A673 (cell line): ENCODE measurements at places on chromosomes 11 and 22. TPM values are rescaled to one million over a fixed set of nuclear protein-coding genes. Genes with fewer than 3 reads are reported as not detected.

GRCh38 chr11:57546869-57547475, 9.6 kb downstream of the SMTNL1 start:
- H3K4me3 ChIP-seq: no peak overlapping the region
- peak; percentile 40 for DNase-seq
- H3K36me3 ChIP-seq: no peaks in the 10 kb centered on the region
- H3K4me1 ChIP-seq: no peaks in the 10 kb centered on the region
- no peaks in the 10 kb centered on the region for H3K27me3 ChIP-seq

DNA sequence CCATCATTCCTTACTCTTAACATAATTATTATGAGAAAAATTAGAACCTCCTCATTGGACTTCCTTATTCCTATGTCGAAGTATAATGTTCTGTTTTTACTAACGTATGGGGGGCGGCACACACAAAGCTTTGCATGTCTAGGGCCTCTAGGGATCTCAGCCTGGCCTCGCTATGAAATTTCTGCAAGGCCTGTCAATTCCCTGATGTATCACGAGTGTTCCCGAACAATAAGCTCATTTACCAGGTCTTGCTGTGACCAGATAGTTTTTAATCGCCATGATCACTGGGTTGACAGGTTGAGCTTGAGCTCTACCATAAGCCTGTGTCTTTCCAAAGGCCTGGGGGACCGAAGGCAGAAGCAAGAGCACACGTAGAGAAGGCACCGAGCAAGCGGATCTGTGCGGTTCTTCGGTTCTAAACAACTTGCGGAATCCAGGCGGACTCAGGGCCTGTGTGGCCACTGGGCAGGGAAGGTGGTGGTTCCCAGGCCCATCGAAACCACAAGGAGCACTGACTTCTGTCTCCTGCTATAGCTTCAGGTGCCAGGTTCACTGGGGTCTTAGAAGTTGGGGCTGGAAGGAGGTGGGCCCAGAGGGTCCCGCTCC, 10.4 kb upstream of the FXYD2 start:
- H3K36me3 ChIP-seq: no peaks in the 10 kb centered on the region
- DNase-seq: no peak
- H3K4me3 ChIP-seq: no peak overlapping the region
- H3K4me1 ChIP-seq: no peaks in the 10 kb centered on the region
- H3K27ac ChIP-seq: no peak overlapping the region

DNA sequence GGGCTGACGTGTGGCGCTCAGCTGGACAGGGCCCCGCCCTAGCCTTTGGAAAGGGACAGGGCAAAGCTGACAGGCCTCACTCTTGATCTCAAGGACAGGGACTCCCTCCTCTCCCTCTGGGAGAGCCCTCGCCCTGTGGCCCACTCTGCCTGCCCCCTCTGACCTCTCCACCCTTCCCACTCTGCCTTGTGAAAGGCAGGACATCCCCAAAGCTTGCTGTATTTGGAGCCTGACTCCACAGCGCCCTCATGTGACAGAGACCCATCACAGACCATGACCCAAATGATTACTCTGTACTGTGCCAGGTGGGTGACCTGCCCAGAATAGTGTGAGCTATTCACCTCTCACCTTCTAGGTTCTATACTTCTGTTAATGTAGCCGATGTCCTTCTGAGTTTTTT, 18.8 kb downstream of the P2RY2 start:
- no peak overlapping the region for H3K27ac ChIP-seq
- H3K27me3 ChIP-seq: no peaks in the 10 kb centered on the region
- H3K4me1 ChIP-seq: no peaks in the 10 kb centered on the region
- peak; percentile 48 for DNase-seq

The CDC42EP2 gene
- total RNA-seq: 4.8 and 5.4 TPM in 2 replicates

The NAT10 gene
- total RNA-seq: 180 and 192 TPM in 2 replicates

The OR5M11 gene
- total RNA-seq: not detected in 2 replicates

DNA sequence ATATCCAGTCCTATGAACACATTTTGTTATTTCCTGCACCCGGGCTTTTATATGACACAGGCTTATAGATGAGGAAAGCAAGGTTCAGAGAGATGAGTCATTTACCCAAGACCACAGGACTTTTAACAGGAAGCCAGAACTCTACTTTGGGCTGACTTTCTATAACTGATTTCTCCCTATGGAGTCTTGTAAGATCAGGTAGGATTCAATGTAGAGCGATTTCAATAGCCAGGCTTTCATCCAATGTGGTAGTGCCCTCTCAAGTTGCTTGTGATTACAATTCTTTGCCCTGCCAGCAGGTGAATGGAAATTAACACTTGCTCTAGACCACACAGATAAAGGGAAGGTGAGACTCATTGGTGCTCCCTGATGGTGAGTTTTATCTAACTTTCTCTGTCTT, 378.3 kb downstream of the INSC start:
- no peak overlapping the region for H3K4me3 ChIP-seq
- H3K27ac ChIP-seq: no peak overlapping the region

GRCh38 chr11:60498399-60498798, 5.8 kb downstream of the MS4A12 start:
- H3K27me3 ChIP-seq: peaks cover 10% of the 10 kb centered on the region
- H3K4me1 ChIP-seq: no peaks in the 10 kb centered on the region
- no peak overlapping the region for H3K4me3 ChIP-seq
- no peaks in the 10 kb centered on the region for H3K36me3 ChIP-seq
- H3K27ac ChIP-seq: no peak overlapping the region

The POLR3H gene
- 79.5 and 92.1 TPM in 2 replicates for total RNA-seq

The OR51E1 gene
- total RNA-seq: not detected in 2 replicates

GRCh38 chr11:117923773-117924172, 5.4 kb downstream of the TMPRSS13 start:
- H3K36me3 ChIP-seq: no peaks in the 10 kb centered on the region
- H3K27me3 ChIP-seq: peaks cover 20% of the 10 kb centered on the region
- no peak overlapping the region for H3K4me3 ChIP-seq
- no peaks in the 10 kb centered on the region for H3K4me1 ChIP-seq
- no peak overlapping the region for H3K27ac ChIP-seq

The MIAT gene
- total RNA-seq: 6.2 and 6.8 TPM in 2 replicates

DNA sequence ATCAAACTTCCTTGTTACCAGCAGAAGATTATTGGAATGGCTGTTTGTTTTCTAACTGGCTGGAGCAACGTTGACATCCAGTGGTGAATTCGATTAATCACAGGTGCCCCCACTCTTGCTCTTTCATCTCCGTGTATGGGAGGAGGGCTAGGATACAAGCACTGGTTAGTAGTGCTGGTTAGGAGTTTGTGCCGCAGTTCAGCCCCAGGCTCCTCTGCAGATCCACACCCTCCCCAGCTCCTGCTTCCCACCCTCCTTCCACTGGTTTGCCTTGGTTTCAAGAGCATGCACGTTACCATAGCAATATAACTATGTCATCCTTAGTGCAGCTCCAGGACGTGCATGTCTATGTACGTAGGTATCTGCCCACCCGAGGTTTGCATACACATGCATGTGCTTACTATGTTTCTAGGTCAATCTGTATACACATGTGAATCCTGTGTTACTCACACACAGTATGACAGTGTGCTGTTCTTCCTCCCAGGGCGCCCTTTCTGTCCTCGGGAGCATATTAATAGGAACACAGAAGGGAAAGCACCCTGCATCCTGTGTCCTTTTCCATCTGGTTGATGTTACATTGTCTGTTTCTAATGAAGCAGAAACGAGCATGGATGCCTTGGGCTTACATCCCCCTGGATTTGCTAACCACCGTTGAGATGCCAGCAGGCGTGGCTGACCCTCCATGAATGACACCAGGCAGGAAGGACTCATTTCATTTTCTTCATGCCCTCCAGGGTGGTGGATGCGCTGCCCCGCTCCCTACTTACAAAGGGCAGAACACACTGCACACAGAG, 539.3 kb downstream of the OPCML start:
- H3K27ac ChIP-seq: no peak overlapping the region
- peaks cover 8% of the 10 kb centered on the region for H3K4me1 ChIP-seq
- peak; percentile 46 for DNase-seq
- no peaks in the 10 kb centered on the region for H3K36me3 ChIP-seq
- H3K4me3 ChIP-seq: no peak overlapping the region

DNA sequence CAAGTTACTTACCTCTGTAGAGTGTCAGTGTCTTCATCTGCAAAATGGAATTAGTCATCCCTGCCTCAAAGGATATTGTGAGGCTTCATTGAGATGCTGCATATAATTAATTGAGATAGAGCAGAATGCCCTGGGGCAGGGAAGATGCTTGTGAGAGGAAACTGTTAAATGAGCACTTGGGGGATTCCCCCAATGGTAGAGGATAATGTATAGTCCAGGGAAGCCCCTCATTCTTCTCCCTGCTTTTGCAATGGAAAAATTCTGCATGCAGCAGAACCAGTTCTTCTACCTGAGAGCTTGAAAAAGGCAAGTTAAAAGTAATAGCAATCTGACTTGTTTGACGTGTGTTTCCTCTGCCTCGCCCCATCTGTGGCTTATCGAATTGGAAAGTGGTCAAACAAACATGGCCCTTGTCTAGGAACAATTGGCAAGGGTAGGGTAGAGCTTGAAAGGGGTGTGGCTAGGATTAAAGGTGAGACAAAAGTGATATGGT, 90.9 kb downstream of the NAV2 start:
- H3K4me3 ChIP-seq: no peak overlapping the region
- no peak overlapping the region for H3K27ac ChIP-seq
- no peaks in the 10 kb centered on the region for H3K27me3 ChIP-seq
- DNase-seq: no peak
- H3K36me3 ChIP-seq: no peaks in the 10 kb centered on the region

GRCh38 chr11:63770763-63771162, 2.2 kb upstream of the ZFTA start:
- H3K4me1 ChIP-seq: peaks cover 42% of the 10 kb centered on the region
- no peaks in the 10 kb centered on the region for H3K27me3 ChIP-seq
- no peaks in the 10 kb centered on the region for H3K36me3 ChIP-seq
- H3K4me3 ChIP-seq: no peak overlapping the region
- no peak for DNase-seq
- no peak overlapping the region for H3K27ac ChIP-seq

The RANGAP1 gene
- 159 and 177 TPM in 2 replicates for total RNA-seq

- no peak for DNase-seq
- H3K27ac ChIP-seq: no peak overlapping the region
- H3K4me3 ChIP-seq: no peak overlapping the region
- peaks cover 2% of the 10 kb centered on the region for H3K4me1 ChIP-seq
These were observed 77.0 kb downstream of the PAK1 start for GRCh38 chr11:77396911-77397310.

DNA sequence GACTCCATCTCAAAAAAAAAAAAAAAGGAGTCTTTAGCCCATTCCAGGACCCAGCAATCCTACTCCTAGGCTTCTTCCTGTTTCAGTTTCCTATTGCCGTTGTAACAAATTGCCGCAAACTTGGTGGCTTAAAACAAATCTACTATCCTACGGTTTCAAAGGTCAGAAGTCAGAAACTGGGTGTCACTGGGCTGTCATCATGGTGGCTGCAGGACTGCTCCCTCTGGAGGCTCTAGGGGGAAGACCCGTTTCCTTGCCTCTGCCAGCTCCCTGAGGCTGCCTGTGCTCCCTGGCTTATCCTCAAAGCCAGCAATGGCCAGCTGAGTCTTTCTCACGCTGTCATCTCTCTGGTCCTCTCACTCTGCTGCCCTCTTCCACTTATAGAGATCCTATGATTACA, 8.7 kb upstream of the DAGLA start:
- H3K27ac ChIP-seq: no peak overlapping the region
- H3K27me3 ChIP-seq: peaks cover 25% of the 10 kb centered on the region
- H3K4me3 ChIP-seq: no peak overlapping the region
- DNase-seq: no peak
- no peaks in the 10 kb centered on the region for H3K36me3 ChIP-seq
- peaks cover 2% of the 10 kb centered on the region for H3K4me1 ChIP-seq

The C22orf42 gene
- total RNA-seq: not detected in 2 replicates

DNA sequence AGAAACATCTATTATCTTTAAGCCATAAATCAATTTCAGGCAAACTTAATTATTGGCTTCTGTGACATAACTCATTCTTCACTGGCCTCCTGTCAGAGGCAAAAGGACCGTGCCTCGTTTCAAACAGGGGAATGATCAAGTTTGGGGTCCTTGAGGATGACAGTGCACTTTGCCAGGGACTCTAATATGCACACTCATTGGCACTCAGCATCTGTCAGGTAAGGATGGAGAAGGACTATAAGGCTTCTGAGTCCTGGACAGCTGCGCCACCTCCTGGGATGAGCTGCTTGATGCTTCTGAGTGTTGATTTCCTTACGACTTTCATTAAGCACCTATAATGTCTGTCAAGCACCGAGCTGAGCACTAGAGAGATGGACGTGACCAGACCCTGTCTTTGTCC, 20.2 kb downstream of the BPIFC start:
- no peak overlapping the region for H3K4me3 ChIP-seq
- H3K4me1 ChIP-seq: no peaks in the 10 kb centered on the region
- H3K27ac ChIP-seq: no peak overlapping the region
- DNase-seq: peak; percentile 37
- no peaks in the 10 kb centered on the region for H3K36me3 ChIP-seq

- no peaks in the 10 kb centered on the region for H3K4me1 ChIP-seq
- no peaks in the 10 kb centered on the region for H3K27me3 ChIP-seq
- H3K27ac ChIP-seq: no peak overlapping the region
- H3K36me3 ChIP-seq: no peaks in the 10 kb centered on the region
- no peak for DNase-seq
These were observed 18.6 kb downstream of the CCDC73 start for GRCh38 chr11:32775908-32776307.

DNA sequence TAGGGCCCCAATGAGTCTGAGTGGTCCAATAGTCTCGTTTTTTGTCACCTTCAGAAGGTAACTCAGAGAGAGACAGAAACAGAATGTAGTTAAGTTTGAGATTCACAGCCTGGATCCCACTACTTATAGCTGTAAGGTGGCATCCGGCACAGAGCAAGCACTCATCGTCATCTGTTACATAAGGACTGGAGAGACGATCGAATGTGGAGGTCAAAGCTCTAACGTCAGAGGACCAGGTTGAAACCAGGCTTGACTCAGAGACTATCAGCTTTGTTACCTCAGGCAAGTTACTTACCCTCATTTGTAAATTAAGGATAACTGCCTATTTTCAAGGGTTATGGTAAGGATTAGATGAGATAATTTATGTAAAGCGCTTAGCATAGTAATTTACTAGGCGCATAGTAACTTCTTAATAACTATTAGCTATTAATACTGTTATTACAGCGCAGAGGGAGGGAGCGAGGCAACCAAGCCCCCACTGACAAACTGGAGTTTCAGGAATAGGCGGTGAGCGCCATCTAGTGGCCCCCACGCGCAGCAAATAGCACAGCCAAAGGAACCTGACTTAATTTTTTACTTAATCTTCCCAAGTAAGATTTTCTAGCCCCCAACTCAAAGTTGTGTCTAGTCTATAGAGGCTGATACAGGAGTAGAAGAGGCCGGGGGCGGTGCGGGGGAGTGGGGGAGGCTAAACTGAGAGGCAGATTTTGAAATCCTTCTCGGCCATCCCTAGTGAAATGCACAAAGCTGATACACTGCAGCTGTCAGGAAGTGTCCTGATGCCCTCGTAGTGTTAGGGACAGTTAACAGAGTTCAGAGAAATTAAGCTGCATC, 29.0 kb upstream of the API5 start:
- H3K4me1 ChIP-seq: peaks cover 18% of the 10 kb centered on the region
- H3K4me3 ChIP-seq: peak overlapping the region; percentile 8
- no peak overlapping the region for H3K27ac ChIP-seq
- H3K27me3 ChIP-seq: no peaks in the 10 kb centered on the region
- DNase-seq: peak; percentile 84
- no peaks in the 10 kb centered on the region for H3K36me3 ChIP-seq

GRCh38 chr11:108666373-108666772, 1.5 kb downstream of the DDX10 start:
- DNase-seq: no peak
- no peak overlapping the region for H3K27ac ChIP-seq
- H3K27me3 ChIP-seq: no peaks in the 10 kb centered on the region
- H3K36me3 ChIP-seq: no peaks in the 10 kb centered on the region
